ENCODE measurements at places on chromosomes 6 and 20.

GRCh38 chr6:145669627-145670034 is 65.7 kb downstream of the EPM2A start:
- no peak for DNase-seq

GRCh38 chr20:4156411-4156810 is 141.1 kb upstream of the RNF24 start:
- no peak for DNase-seq

DNA sequence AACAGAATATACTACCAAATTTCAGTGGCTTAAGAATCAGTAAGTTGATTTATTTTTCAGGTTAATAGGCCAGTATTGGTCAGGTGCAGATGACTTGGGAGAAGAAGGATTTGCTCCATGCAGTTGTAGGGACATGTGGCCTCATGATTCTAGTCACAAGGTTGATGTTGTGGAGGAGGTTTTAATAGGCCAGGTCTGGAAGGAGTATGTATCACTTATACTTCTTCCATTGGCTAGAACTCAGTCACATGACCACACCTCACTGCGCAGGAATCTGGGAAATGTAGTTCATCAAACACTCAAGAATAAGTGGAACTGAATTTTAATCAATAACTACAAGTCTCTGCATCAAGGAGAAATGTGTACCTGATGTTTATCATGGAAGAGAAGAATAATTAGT is 281.5 kb upstream of the QKI start:
- no peak for DNase-seq

- peak; percentile 81 for DNase-seq
Observed at GRCh38 chr6:7050872-7051779, 56.6 kb upstream of the RREB1 start.

GRCh38 chr6:158468666-158469065 is 91.2 kb upstream of the TMEM181 start:
- DNase-seq: no peak

DNA sequence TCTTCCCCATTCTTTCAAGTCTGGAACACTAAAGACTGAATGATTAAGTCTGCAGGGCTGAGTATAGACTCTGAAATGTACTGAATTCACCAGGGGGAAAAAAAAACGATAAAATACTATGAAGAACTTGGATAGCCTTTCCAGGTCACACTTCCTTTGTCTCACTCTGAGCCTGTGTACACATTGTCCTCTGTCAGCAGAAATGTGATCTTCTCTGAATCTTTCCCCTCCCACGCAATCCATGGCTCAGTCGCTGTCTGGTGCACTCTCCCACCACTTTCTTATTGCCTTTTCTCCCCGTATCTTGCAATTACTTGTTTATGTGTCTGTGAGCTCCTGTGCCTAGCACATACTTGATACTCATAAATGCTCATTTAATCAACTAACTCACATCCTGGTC is 212.6 kb upstream of the RSPO3 start:
- no peak for DNase-seq

GRCh38 chr20:6466075-6466810 is 301.2 kb upstream of the BMP2 start:
- no peak for DNase-seq

DNA sequence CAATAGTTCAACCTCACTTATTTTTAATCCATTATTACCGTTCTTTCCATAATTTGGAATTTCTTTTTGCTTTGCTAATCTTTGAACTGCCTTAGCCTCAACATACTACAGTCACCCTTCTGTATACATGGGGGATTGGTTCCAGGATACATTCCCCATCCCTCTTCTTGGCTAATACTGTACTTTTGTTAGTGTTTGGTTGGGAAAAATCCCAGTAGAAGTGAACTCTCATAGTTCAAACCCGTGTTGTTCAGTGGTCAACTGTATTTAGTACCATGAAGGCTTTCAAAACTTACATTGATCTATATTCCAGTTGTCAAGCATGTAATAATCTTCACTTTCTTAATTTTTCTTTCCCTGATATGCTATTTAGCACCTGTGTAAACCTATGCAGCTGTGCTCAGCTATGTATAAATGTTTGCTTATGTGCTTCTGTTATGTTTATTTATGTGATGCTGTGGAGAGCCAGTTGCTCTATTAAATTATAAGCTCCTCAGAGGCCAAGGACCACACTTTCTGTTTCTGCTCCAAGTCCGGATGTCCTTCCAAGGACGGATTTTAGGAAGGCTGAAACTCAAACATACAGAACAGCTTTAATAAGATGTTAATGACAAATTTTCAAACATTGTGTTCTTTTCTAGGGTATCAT is 33.3 kb upstream of the LAMA4 start:
- no peak for DNase-seq

DNA sequence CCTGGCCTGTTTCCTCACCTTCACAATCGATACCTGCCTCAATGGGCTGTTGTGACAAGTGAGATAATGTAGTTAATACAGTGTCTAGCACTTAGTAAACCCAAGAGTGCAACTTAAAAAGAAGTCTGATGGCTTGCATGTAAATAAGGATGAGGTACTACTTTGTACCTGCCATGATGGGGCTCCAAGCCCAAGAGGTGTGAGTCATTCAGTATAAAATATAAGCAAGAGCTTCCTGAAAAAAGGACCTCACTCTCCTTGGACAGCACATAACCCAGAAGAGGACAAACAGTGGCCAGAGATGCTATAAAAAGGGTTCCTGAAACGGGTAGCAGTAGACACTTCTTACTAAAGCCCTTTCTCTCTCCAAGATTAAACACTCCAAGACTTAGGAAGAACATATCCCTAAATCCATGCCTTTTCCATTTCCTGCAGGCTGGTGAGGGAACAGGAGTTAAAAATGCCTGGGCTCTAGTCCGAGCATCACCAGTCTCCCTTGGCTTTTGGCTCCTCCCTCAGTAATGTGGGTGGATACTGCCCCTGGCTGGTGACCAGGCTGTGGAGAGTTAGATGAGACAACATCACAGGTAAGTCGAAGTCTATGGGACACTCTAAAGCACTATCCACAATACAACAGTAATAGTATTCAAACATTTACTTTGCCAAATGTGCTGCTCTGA is 4.3 kb downstream of the UBE2V1 start:
- DNase-seq: no peak

- DNase-seq: no peak
Observed at GRCh38 chr6:33949877-33950435, 146.2 kb upstream of the MLN start.

DNA sequence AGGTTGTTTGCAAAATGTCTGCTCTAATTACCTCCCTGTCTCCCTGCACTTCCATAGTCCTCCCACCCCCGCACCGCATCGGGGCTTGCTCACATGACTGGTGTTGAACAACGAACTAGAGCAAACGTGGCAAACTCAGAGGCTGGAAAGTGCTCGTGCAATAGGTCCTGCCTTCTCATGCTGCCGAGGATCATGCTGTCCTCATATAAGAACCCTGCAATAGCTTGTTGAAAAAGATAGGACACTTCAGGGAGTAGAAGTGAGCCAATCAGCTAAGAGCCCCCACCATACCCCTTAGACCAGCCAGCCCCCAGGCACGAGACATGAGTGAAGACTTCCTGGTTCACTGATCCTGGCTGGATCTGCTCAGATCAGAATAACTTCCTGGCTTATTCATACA is 219.2 kb downstream of the C6orf118 start:
- DNase-seq: no peak

DNA sequence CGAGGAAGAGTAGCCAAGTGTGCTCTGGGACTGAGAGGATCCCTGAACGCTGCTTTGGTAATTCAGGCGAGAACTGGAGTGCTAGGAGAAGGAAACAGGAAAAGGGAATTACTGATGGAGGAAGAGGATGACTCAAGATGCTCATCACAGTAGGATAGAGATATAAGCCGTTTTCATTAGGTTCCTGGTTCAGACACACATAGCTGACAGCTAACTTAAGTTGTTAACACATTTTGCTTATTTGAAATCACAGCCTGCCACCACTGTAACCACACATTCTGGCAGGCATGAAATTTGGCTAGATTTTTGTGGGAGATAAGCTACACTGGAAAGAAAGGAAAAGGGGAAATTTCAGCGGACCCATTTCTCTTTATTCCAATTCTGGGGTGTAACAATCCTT is 138.2 kb upstream of the SLC22A16 start:
- DNase-seq: no peak

- no peak for DNase-seq
Observed at GRCh38 chr20:64143018-64143801, 21.0 kb upstream of the MYT1 start.

GRCh38 chr20:57676589-57677583 is 32.9 kb downstream of the PMEPA1 start:
- DNase-seq: no peak

GRCh38 chr6:11111769-11112437 is 378 bp upstream of the ERVFRD-1 start:
- no peak for DNase-seq

- DNase-seq: no peak
Observed at GRCh38 chr20:26276554-26277210, 580.0 kb upstream of the ZNF337 start.

- DNase-seq: no peak
Observed at GRCh38 chr20:33112547-33113386, 33.3 kb downstream of the BPIFB4 start.
